ENCODE measurements at places on chromosomes 6 and 20.

- DNase-seq: no peak
Observed at GRCh38 chr20:51752343-51752951, 15.7 kb downstream of the ATP9A start.

GRCh38 chr20:47187450-47188195, 168.9 kb downstream of the ZMYND8 start:
- DNase-seq: no peak

DNA sequence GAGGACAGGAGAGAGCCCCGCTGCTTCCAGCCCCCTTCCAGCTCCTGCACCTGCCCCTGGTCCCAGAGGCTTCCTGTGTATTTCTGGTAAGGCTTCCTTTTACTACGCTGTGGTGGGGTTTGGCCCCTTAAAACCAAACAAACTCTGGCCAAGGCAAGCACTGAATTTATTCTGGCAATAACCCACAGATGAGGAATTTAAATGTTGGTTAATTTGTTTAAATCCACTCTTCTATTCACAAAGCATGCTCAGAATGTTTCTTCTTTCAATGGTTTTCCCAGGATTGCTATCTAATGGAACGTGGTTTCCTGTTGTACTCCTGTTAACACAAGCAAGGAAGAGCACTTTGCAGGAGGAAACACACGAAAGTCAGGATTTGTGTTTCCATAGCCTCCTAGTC, 236.5 kb upstream of the FOXQ1 start:
- no peak for DNase-seq

DNA sequence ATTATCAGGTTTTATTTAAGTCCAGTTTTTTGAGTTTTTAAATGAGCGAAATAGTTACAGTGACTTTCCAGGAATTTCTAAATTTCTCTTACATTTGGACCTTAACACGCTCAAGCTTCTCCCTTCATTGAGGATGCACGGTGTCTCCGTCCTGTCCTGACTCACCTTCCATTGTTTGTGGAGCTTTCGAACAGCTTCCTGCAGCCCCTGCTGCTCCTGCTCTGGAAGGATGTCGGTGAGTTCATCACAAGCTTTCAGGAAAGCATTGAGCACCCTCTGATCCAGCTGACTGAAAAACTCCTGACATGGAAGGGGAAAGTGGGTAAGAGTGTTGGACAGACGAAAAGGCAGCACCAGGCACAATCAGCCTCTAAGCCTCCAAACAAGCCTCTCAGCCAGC, 183.7 kb downstream of the SYNE1 start:
- no peak for DNase-seq

- no peak for DNase-seq
Observed at GRCh38 chr20:51027035-51027795, 4.3 kb upstream of the KCNG1 start.

GRCh38 chr6:120608826-120609225, 725.5 kb downstream of the TBC1D32 start:
- no peak for DNase-seq

GRCh38 chr6:163417595-163417994, 3.1 kb downstream of the QKI start:
- no peak for DNase-seq

DNA sequence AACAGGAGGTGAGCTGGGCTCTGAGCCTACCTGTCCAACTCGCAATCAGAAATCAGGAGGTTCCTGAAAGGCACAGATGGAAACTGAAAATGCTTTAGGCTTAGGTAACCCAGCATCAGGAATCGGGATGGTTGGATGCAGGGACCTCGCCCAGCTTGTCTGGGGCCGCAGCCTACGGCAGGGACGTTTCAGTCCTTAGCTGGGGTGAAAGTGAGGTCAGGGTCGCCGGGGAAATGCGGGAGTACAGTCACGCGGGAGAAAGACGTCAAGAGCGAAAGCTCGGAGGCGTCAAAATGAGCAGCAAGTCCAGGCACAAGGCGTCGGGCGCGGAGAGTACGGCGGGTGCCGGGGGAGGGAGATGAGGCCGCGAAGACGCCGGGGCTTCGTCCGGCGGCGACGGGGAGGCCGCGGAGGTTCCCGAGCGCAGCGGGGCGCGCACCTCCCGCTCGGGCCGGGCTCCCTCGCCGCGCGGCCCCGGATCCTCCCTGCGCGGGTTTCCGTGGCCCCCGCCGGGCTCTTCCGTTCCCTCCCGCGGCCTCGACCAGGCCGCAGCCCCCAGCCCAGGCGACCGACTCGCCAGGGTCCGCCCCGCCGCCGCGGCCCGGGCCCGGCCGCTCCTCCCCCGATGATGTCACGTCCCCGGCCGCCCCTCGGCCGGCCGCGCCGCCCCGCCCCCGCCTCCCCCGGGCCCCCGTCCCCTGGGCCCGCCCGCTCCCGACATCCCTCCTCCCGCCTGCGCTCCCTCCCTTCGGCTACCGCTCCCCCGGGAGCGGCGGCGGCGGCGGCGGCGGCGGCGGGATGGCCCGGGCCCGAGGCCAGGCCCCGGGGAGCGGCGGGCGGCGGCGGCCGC, at the start of gene EBF4:
EBF4 (plus strand) TSS at position 745 of the 850 bp plus-strand sequence. CDS start 866 bp downstream, outside the sequence.
- DNase-seq: peak; percentile 10

DNA sequence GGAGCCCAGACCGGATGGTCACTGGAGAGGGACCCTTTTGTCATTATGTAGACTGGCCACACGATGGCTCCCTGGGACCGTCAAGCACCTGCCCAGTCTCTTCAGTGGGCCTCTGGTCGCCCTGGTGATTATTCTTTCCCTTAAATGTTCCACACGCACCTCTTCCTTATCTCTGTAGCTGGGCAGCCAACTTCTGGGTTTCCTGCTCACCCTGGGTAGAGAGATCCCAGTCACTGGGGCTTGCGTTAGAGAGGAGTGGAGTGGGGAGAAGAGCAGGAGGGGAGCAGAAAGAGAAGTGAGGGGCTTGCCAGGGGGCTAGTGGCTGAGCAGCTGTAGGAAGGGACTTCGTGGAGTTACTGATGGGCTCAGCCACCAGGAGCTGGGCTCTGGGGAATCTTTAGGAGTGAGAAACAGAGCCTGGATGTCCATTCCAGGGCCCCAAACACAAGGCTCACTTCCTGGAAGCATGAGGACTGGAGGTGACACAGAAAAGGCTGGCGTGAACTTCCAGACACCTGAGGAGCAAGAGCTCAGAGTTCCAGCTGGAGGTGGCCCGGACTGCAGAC, 150.1 kb downstream of the DHX35 start:
- peak; percentile 50 for DNase-seq

DNA sequence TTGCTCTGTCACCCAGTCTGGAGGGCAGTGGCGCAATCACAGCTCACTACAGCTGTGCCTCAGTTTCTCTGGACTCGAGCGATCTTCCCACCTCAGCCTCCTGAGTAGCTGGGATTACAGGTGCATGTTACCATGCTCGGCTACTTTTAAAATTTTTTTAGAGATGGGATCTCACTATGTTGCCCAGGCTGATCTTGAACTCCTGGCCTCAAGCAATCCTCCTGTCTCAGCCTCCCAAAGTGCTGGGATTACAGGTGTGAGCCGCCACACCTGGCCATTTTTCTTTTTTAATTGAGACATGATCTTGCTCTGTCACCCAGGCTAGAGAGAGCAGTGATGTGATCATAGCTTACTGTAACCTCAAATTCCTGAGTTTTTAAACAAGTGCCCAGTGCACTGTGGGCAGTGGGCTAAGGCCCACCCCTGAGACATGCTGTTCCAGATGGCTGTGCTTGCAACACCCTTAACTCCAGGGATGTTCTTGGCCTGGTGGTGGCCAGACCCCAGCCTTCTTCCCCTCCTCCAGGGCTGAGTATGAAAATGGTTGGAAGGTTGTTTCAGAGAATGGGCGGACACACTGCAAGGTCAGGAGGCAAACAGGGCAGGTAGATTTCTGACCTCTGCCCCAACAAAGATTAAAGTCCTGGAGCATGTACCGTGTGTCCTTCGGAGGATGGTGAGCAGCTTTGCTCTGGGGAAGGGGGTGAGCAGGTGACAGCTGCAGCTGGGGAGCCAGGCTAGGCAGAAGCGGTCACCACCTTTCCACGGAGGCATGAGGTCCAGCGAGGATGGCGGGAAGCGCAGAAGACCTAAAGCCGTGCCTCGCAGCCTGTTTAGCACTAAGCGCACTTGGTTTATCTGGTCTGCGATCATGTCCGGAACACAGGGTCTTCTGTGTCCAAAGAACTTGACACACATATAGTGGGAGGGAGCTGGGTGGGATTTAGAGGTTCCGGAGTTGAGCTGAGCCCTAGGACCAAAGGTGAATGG, 1.4 kb upstream of the FAM83C start:
- no peak for DNase-seq

- DNase-seq: no peak
Observed at GRCh38 chr6:13870214-13870830, 54.4 kb upstream of the RNF182 start.

DNA sequence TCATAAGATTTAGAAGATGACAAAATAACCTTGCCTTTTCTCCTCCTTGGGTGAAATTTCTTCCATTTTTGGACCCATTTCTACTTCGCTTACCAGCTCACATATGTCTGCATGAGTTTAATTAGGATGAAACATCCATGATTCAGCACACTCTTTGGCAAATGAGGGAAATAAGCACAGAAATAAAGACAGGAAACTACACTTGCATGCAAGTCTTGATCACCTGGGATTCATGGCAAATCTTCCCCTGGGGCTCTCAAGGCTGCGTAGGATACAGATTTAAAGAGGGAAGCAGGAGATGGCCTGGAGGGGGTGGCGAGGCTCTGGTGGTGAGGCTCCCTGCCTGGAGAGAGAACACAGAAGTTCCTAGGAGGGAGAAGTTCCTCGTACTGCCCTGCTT, 147.8 kb downstream of the EDN3 start:
- DNase-seq: no peak

GRCh38 chr6:50958148-50958697, 139.6 kb downstream of the TFAP2B start:
- no peak for DNase-seq

DNA sequence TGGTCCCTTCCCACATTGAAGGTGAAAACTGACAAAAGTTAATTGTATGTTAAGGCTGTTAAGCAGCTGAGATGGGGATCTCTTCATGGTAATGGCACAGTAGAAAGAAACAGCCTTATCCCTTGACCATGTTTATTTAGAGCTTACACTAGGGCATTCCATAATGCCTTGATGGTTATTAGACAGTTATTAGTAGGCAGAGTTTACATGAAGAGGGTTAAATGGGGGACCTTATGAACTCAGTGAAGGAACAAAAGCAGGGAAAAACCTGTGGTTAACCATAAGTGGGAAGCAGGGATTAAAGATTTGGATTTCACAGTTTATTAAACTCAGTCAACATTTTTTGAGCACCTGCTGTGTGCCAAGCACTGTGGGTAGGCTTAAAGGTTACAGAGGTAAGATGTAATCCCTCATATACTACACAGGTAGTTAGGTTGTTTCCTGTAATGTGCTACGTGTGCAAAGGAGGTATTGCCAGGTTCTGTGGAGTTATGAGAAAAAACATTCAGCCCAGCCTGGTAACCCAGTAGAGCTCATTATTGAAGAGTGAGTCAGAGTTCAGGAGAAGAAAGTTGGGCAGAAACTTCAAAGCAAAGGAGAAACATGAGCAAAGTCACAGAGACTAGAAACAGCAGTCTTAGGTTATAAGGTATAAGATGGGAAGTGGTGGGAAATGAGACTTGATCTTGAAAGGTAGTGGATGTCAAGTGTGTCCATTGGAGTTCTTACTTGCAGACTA, 32.3 kb upstream of the GNRH2 start:
- no peak for DNase-seq

GRCh38 chr6:68642977-68643376, 7.9 kb downstream of the ADGRB3 start:
- DNase-seq: no peak

GRCh38 chr6:50831186-50831585, 12.5 kb downstream of the TFAP2B start:
- no peak for DNase-seq

GRCh38 chr6:28673787-28674671, 148.3 kb downstream of the GPX5 start:
- DNase-seq: peak; percentile 18

GRCh38 chr6:144418959-144419545, 133.9 kb downstream of the UTRN start:
- DNase-seq: no peak

GRCh38 chr6:96032661-96033060, 16.9 kb downstream of the FUT9 start:
- DNase-seq: no peak

- DNase-seq: no peak
Observed at GRCh38 chr20:41572010-41572572, 46.1 kb downstream of the CHD6 start.

- DNase-seq: no peak
Observed at GRCh38 chr20:50891138-50891537, 40.1 kb downstream of the ADNP start.

- no peak for DNase-seq
Observed at GRCh38 chr6:151705993-151706733, 101.3 kb upstream of the ESR1 start.

- no peak for DNase-seq
Observed at GRCh38 chr20:11054266-11054993, 380.6 kb upstream of the JAG1 start.

DNA sequence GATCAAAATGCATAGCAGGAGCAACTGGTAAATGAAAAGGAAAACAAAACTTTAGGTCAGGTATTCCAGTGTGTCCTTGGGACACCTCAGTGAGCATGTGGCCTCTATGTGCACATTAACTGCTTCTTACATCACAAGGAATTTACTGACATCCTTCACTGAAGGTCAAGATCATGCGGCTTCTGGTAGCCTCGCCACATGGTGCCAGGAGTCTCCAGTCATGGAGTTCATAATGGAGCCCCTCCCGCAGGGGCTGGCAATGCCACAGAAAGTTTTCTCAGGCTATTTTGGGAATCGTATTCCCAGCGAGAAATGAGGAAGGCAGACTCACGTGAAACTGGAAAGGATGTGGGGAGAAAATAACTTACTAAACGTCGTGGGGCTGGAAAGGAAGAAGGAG, 19.7 kb upstream of the SLC22A3 start:
- DNase-seq: no peak

GRCh38 chr20:18793625-18794427, 19.8 kb upstream of the SCP2D1 start:
- DNase-seq: peak; percentile 93

DNA sequence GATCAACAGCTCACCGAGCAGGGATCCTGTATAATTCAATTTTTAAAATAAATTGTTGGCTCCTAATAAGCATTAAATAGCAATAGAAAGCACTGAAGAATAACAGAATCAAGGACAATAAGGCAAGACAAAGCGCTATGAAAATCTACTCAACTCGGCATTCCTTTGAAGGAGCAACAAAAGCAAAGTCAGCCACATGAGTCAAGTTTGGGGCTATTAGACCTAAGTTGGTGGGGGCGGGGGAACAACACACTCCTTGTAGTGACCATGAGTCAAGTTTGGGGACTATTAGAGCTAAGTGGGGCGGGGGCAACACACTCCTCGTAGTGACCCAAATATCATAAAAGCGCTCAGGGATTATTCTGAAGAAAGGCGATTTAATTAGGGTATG, 120.0 kb downstream of the FOXC1 start:
- DNase-seq: no peak

- DNase-seq: no peak
Observed at GRCh38 chr6:129507059-129507807, 202.7 kb downstream of the ARHGAP18 start.

- DNase-seq: peak; percentile 39
Observed at GRCh38 chr20:62647521-62648317, 5.4 kb downstream of the SLCO4A1 start.

DNA sequence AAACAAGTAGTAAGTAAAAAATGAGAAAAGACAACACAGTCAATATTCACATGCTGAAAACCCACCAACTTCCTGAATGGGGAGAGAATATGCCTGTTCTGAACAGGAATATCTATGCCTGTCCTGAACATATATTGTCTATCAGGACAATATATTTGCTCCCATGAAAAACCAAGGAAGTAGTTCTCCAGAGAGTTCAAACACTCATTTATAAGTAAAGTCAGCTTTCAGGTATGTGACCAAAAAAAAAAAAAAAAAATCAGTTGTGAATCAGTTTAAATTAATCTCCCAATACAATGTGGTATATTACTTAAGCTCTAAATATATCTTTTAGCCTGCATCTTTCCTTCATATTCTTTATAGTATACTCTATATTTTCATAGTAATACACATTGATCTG, 119.5 kb downstream of the MYB start:
- DNase-seq: no peak

Data from NCI-H1092 (cell line).